GOT3 (cell line): ENCODE measurements at places on chromosomes 12 and 14.

DNA sequence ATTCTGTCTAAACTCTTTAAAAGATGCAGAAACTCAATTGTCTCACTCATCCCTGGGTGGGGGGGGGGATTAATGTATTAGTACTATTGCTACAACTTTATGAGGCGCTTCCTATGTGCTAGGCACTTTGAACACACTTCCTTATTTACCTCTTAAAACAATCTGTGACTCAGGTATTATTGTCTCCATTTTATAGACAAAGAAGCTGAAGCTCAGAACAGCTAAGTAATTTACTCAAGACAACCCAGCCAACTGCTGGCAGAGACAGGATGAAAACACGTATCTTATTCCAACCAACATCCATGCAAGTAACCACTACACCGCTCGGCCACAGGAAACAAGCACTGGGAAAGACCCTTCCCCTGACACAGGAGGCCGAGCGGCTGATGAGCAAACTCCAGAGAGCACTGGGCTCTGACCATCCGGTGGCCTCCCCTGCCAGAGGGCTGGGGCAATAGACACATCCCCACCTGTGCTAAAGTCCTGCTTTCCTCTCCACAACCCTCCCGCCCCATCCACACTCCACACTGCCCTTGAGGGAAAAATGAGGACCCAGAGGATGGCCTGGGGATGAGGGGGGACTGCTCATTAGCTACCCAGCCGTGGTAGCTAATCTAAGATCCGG lies 244.2 kb downstream of the DPF3 start:
- no peak for DNase-seq

GRCh38 chr14:54599966-54600716 lies 33.2 kb downstream of the SAMD4A start:
- DNase-seq = no peak

GRCh38 chr12:42510823-42511222 lies 78.7 kb downstream of the PRICKLE1 start:
- DNase-seq = no peak

GRCh38 chr12:77601069-77601468 lies 229.6 kb upstream of the NAV3 start:
- no peak for DNase-seq

DNA sequence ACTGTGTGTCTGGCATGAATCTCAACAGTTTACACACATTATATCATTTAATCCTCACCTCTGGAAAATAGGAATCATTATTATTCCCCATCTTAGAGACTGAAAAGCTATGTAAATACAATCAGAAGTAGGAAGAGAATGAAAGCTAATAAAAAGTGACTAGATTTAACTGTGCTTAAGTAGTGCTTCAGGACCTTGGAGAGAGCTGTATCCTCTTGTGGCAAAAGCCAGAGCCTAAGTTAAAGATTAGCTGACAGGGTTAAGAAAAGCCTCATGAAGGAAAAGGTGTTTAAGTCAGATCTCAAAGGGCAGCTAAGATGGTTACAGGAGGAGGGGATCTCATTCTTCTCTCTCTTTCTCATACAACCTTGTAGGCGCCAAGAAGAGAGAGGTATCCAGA lies 65.3 kb upstream of the TMEM233 start:
- no peak for DNase-seq

- no peak for DNase-seq
Measured at GRCh38 chr12:24307716-24308335, 358.4 kb upstream of the SOX5 start.

DNA sequence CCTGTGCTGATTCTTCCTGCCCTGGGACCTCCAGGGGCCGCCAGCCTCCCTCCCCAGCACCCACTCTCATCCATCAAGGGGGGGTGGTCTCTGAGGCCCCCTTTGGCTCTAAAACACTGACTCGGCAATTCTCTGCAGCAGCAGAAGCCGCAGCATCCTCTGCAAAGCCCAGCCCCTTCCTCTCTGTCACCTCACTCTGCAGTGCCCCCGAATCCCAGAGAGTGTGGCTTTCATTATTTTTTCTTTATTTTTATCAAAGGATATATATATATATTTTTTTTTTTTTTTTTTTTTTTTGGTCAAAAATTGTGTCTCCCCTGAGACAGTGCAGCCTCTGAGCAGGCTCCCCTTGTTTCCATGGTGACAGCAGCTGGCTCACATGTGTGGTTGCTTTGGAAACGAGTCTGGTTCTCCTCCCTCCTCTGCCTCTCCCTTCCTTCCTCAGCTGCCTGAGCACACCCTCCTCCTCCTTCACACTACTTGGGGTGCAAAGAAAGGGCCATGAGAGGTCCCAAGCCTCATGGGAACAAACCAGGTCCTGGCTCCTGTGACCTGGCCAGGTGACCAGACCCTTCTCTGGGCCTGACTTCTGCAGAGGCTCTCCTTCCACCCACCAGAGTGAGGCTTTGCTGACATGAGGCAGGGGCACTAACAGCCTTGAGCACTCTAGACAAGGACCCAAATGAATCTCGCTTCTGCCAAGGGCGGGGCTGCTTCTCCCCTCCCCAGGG lies 100.5 kb downstream of the LRRC74A start:
- no peak for DNase-seq

DNA sequence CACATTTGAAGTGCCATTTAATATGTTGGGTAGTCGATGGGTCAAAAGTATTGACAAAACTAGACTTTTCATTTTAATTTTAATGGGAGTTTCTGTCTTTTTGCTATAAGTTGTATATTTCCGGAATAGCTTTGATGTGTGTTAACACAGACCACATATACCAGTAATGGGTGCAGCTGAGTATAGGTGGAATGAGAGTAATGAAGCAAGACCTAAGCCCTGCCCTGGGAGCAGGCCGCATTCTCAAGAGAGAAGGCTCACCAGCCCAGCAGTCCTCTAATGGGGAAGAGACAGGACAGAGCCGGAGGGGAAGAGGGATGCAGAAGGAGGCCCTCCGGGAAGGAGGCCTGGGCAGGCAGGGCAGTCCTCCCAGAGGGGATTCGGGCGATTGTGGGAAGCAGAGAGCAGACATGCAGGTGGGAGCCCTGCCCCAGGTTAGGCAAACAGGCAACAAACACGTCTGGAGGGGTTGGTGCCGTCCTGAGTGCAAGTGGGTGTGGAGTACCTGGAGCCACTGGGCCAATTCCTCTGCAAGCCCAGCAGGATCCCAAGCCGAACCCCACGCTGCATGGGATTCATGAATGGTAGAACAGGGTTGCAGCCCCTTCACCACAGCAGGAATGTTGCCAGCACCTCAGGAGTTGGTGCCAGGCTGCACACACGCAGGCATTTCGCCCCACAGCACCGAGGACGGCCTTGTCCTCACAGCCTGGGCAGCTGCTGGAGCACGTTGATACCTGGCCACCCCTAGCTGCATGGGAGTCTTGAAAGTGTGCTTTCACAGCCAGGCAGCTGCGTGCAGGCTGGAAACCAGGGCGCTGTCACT lies 7.8 kb downstream of the CKB start:
- DNase-seq = no peak

GRCh38 chr12:110641521-110641920 lies 27.6 kb downstream of the TCTN1 start:
- no peak for DNase-seq

- no peak for DNase-seq
Measured at GRCh38 chr12:46659032-46659650, 166.7 kb downstream of the SLC38A4 start.

DNA sequence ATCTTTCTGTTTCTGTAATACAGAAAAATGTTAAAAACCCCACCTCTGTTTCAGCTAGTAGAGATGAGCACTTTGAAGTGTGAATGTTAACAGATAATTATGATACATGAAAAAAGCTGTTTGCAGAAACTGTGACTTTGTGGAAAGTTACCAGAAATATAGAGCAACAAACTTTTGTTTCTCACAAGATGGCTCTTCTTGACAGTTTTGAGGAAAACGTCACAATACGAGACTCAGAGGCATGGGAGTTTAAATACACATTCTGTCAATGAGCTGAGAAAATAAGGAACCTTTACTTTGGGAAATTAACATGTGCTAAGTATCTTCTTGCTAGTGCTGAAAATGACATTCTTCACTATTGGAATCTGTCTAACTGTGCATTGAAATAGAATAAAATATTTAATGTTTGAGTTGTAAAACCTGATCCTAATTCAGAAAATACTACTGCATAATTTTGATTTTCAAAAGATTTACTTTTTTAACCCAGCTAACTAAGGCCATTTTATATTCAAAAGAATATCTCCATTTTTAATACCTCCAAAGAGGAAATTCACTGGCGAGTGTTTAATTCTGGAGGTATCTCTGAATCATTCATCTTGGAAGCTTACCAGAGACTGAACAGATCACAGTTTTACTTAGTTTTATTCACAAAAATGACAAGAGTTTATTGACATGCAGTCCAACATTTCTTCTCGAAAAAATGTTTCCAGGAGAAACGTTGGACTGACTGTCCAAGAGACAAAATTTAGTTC lies 308.9 kb upstream of the LRFN5 start:
- no peak for DNase-seq

DNA sequence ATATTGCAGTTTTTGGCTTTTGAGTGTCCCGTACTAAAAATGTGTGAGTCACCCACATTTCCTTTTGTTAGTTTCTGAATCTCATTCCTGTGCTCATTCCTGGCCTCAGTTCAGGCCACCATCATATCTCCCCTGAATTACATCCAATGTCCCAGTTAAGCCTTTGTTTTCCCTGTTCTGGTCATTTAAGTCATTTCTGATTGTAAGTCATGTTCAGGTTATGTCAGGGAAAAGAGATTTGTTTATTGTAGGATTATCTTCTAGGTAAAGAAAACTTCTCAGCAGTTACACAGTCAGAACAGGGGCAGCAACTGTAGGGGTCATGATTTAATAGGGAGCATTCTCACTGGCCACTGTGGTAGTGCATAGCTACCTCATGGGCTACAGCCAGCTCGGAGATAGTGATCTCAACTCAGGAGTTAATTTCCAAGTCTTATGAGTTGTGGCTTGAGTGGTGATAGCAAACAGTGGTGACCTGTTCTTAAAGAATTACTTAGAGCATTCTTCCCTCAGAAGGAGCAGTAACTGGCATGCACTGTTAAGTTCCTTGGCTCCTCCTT lies 6.7 kb downstream of the DDX47 start:
- DNase-seq = no peak

DNA sequence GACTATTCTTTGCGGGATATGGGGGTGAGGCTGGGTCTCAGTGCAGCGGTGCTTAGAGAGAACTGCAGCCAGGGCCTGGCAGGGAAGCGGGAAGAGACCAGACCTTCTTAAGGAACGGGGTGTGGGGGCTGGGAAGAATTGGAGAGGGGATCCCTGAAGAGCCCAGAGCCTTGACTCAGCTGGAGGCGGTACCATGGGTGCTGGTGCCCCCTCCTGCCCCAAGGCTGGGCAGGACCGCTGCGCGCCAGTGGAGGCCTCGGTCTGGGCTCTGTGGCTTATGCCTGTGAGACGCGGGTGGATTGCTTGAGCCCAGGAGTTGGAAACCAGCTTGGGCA lies 1.3 kb upstream of the RNU7-1 start:
- no peak for DNase-seq

GRCh38 chr12:67937822-67938221 lies 51.4 kb upstream of the IFNG-AS1 start:
- DNase-seq = no peak

GRCh38 chr12:123284669-123285068 lies 13.0 kb upstream of the CDK2AP1 start:
- no peak for DNase-seq

DNA sequence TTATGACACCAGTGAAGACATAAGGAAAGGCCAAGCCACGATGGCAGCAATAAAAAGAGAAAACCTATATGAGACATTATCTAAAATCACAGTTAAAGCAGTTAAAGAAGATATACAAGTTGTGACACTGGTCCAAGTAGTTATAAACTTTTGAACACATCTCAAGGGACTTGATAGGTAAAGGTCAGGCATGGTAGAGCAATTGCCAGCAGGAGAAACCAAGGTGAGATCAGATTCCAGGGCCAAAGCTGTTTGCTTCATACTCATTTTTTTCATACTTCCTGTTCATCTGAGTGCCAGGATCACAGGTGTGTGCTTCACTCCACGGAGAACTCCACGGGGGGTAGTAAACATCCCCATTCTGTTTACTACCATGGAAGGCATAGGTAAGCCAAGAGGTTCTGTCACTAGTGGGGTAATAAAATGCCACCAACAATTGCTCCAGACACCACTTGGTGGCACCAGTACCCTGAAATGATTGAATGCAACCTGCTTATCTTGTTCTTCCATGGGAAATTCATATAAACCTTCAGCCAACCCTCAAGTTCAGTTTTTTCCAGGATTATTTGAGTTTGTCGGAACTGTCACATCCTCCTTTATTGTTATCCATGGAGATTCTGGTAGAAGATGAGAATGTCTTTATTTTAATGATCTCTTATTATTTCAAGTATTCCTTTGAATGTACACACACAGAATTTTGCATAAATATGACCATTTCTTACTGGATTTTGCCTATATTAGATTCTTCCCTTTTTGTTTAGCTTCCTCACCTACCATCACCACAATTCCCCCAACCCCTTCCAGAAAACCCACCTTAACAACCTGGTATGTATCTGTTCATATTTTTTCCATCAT lies 59.2 kb upstream of the TSPAN8 start:
- DNase-seq = no peak

DNA sequence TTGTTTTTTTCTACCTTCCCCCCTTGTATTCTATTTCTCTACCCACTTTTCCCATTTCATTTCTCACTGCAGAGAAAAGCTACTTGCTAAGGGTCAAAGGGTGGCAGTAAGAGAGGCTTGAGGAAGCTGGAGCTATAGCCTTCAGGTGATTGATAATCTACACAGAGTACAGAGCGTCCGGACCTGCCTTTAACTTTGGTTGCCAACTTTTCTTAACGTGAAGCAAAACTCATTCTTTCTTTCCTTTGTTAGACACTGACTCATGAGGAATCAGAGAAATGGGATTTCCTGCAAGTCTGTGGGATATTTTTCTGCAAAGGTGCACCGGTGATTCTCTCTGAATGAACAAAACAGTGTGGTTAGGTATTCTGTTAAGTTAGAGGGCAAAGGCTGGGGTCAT lies 133.3 kb downstream of the RMST start:
- no peak for DNase-seq

DNA sequence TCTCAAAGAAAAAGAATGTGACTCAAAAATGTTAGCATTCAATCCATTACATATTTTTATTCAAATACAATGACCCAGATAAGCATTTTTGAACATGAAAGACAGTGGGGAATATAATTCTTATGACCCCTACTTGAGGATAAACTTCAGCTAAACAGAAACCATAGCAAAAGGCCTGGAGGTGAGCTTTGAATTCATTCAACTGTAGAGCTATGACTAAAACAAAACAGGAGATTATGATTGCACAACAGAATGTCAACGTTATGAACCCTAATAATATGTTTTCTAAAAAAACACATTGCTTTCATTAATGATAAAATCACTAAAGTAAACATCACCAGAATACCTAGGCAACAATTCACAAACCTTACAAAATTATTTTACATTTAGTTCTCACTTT lies 27.8 kb downstream of the EFCAB11 start:
- no peak for DNase-seq
